Cerebellar nuclear complex (tissue), 1 donor: ENCODE measurements at places on chromosomes 6 and 20.

GRCh38 chr6:144170044-144170443 is 19.7 kb downstream of the STX11 start:
- DNase-seq, result no peak

- no peak for DNase-seq
These were observed 58.1 kb downstream of the NOL4L start for GRCh38 chr20:32527052-32527446.

DNA sequence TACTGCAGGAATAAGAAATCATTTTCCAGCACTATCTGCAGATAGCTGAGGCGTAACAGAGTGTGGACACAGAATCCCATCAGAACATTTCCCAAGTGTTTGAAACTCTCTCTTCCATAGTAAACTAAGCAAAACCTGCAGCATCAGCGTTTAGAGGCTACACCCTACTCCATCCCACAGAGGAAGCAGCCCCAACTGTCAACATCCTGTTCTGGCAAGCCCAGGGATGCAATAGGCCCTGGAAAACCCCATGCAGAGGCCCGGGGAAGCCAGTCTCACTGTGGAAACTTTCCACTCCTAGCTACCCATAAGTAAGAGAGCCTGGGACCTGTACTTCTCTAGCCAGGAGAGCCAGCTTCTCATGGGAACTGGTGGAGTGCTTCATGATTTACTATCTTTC is 129.4 kb downstream of the LY86 start:
- DNase-seq, result no peak

DNA sequence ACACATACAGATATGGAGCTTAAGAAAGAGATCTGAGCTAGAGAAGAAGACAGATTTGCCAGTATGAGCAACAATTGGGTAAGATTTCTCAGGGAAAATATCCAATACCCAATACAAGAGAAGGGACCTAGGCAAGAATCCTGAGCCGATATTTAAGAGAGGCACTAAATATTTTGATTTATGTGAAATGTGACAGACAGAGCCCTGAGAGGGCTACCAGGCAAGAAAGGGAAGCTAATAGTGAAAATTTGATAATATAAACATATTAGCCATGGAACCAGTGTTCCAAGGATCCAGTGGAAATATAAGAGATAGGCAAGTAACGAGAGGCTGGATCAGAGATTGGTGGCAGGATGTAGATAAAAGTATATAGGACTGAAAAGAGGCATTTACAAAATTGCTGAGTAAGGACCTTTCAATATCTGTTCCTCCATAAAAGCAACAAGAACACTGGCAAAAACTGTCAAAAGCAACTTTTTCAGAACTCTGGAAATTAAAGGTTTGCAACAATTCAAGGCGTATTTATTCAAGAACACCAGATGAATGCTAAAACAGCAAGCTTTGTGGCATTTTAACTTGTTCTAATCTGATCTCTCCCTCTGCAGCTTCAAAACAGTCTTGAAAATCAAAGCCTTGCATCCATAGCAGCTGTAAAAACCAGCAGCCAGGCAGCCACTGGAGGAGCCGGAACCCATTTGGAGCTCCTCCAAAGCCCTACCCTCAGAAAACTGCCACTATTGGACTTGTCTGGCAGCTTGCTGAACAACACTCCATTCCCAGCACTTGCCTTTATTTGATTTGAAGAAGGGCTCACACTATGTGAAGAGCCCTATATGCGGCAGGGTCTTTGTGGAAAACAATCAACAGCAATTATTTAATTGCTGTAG is 58.8 kb downstream of the REV3L start:
- DNase-seq, result no peak

GRCh38 chr6:32082478-32082877 is 26.7 kb downstream of the TNXB start:
- no peak for DNase-seq

DNA sequence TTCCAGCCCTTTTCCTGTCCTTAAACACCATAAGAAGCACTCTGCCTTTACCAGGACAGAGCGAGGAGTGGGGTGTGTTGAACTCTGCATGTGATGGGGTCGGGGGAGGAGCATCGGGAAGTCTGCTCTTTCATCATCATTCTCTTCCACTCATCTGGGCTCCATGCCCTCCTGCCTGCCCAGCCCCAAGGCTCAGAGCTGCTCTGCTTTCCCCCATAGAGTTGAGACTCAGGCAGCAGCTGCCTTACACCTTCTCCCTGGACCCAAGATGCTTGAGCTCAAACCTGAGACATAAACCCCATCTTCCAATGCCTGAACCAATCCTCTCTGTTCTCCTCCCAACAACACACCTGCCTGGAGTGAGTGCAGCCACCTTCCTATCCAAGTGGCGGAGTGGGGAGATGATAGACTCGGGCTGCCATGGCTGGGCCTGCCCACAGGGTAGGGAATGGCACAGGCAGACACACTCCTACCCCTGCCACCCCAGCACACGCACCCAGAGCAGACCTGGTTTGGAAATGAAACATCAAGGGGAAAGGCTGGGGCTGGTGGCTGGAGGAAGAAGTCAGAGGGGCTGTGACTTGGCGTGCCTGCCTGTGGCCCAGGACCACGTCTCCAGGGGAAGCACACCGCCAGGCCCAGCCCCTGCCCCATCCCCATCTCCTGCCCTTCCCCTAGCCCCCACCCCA is 28.4 kb downstream of the TFEB start:
- DNase-seq, result no peak

GRCh38 chr6:32718879-32719278 is 22.3 kb upstream of the HLA-DQA2 start:
- no peak for DNase-seq

- no peak for DNase-seq
These were observed 6.9 kb upstream of the SPDEF start for GRCh38 chr6:34562861-34563512.

- DNase-seq, result no peak
These were observed 26.5 kb upstream of the BTBD3 start for GRCh38 chr20:11891077-11891775.

- DNase-seq, result no peak
These were observed 15.0 kb downstream of the RNF114 start for GRCh38 chr20:49951151-49951550.

DNA sequence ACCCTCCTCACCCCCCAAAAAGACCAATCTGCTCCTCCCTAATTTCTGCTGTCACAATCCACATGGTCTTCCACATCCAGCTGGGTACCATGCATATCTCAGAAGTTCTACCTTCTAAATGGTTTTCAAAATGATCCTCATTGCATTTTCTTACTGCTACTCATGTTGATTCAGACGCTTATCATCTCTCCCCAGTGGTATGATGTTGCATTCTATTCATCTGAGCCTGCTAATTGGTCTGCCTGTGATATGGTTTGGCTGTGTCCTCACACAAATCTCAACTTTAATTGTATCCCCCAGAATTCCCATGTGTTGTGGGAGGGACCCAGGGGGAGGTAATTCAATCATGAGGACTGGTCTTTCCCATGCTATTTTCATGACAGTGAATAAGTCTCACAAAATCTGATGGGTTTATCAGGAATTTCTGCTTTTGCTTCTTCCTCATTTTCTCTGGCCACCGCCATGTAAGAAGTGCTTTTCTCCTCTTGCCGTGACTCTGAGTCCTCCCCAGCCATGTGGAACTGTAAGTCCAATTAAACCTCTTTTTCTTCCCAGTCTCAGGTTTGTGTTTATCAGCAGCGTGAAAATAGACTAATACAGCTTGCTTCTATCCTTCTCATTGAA is 41.4 kb upstream of the CLIC5 start:
- no peak for DNase-seq

- no peak for DNase-seq
These were observed 162.5 kb downstream of the ALDH8A1 start for GRCh38 chr6:134787261-134787877.

- no peak for DNase-seq
These were observed at the start of gene C20orf204 for GRCh38 chr20:64035933-64036345. Gene C20orf204 (plus strand): TSS chr20:64036182. CDS start chr20:64036324, 142 bp downstream.

DNA sequence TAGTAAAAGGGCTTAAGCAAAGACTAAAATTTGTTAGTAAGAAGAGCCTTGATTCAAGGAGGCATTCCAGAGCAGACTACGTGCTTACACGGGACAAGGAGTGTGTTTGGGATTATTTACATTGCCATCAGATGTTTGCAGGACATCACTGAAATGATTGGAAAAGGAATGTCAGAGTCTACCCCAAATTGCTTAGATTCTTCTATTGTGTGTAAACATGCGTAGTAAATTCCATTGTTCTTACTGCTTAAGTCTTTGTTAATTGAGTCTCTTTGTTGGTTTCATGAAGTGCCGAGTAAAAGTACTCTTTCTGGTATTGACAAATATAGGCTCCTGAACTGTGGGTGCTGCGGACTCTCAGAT is 60.5 kb downstream of the CD83 start:
- no peak for DNase-seq

DNA sequence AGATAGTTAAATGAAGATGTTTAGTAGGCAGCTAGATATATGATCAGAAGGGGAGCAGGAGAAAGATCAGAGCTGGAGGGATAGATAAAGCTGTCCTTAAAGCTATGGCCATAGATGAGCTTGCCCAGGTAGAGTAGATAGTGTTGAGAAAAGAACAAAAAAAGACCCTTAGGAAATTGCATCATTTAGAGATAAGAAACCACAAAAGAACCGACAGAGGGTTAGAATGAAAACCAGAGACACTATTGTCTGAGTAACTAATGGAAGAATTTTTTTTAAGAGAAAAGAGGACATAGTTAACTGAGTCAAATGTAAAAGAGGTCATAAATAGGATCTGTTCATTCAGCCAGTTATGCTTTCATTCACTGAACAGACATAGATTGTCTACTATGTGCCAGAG is 101.8 kb downstream of the TNFAIP3 start:
- no peak for DNase-seq

DNA sequence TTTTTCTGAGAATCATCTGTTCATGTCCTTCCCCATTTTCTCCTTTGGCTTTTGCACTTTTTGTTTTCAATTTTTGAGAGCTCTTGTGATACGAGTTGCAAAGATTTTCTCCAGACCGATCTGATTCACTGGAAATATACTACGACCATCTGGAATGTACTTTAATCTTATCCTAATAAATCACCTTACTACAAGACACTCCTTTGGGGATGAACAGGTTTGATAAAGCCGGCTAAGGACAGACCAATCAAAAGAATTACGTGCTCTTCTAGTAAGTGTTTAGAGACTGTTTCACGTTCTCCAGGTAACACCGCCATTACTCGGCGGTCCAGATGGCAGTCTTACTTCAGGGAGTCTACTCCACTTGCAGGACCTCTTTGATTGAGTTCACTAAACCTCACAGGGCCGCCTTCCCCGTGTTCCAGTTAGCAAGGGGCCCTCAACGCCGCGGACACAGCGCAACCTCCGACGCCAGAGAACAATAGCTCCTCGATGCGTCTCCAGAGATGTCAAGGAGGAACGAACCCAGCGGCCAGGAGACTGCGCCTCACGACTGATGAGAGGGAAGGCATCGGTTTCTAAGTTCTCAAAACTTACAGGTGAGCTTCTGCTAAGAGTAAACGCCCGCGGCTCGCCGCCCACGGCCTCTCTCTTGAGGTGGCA is 920 bp upstream of the WTAP start:
- no peak for DNase-seq
